Stimulated activated CD8-positive, alpha-beta memory T cell treated with anti-CD3 and anti-CD28 coated beads, Interleukin-12 subunit alpha, Interleukin-12 subunit beta, amount 100 ng/mL, for 4 hours (primary cell): ENCODE measurements at places on chromosomes 16 and 17.

DNA sequence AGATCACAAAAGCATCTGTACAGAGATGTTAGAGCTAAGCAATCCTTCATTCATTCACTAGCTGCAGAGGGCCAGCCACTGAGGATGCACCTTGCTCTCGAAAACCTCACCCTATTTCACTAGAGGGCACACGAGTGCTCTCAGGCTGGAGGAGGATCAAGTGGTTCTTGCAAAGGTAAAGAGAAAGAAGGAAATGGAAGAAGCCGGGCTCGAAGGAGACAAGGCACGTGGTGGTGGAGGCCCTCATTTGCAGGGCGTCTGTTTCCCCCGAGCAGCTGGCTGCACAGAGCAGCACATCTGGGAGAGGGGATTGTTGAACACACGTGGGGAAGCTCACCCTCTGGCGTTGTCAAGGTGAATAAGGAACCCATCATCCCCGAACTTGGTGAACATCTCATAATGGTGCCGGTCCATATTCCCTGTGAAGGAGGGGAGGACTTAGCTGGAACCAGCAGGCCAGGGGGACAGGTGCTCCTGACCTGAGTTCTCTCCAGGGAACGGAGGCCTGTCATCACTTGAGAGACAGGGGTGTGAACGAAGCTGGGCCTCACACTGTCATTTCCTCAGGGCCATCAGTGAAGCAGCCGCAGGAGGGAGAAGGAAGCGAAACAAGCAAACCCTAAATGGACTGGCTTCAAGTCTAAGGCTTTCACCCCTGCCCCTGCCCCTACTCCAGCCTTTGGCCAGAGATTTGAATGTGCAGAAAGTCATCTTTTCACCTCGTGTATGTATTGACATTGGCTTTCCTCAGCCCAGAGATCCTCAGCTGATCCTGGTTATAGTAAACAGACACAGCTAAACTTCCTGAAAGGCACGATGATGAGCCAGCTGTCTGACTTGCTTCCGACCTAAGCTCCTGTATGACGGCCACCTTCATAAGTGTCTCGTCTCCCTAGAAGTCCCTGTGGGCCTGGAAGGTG lies 27.6 kb downstream of the PRKAR1A start:
- DNase-seq: no peak

DNA sequence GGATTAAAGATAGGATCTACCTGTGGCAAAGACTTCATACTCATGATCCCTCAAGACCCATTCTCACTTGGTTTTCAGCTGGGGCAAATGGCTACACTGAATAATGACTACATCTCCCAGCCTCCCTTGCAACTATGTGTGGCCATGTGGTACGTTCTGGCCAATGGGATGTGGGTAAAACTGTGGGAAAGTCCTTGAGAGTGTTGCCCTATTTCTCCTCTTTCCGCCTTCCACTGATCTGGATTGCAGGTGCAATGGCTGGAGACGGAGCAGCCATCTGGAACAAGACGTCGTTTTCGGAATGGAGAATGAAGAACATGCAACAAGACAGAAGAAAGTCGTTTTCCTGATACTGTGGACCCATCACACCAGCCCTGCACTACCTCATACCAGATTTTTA lies 48.5 kb downstream of the HAPSTR1 start:
- no peak for DNase-seq

GRCh38 chr16:50035468-50035992 lies 10.5 kb downstream of the CNEP1R1 start:
- DNase-seq: no peak

DNA sequence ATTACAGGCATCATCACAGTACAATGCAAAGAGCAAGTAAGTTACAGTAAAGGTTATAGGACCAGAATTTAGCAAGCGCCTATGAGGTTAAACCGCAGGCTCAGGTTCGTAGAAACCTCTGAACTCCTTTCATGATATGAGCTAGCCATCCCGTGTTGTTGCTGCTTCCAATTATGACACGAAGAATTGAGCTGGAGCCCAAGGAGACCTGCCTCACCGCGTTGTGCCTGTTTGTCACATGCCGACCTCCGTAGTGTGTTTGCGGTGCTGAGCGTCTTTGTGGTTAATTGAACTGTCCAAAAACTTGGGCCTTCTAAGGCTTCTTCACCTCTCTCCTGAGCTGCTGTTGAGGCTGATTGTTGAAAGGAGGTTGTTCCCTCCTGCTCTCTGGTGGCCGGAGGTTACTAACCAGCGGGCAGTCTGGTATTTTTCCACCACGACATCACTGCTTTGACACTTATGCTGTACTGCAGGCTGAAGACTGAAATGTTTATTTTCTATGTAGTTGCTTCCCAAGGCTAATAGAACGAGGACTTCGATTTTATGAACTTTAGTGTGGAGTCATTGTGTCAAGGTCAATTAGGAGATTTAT lies 67.5 kb downstream of the SEC14L1 start:
- DNase-seq: no peak

- DNase-seq: no peak
These were observed 79.1 kb downstream of the GRIN2A start for GRCh38 chr16:10103118-10103517.

GRCh38 chr16:65817066-65817465 lies 549.4 kb upstream of the CDH5 start:
- no peak for DNase-seq

DNA sequence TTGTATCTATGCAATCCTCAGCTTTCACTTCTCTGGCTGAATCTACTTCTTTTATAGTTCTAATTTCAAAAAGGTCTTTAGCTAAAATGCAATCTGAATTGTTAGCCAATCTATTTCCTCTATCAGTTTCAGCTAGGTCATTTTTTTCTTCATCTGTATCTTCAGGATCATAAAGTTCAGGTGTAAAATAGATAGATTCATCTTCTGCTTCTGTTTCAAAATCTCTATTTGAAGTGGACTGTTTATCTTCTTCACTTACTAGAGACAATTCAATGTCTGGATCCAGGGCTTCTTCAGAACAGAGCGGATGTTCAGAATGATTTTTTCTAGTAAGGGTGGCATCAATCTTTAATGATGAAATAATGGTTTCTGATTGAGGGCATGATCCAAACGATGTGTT lies 92.4 kb upstream of the NACA2 start:
- no peak for DNase-seq

DNA sequence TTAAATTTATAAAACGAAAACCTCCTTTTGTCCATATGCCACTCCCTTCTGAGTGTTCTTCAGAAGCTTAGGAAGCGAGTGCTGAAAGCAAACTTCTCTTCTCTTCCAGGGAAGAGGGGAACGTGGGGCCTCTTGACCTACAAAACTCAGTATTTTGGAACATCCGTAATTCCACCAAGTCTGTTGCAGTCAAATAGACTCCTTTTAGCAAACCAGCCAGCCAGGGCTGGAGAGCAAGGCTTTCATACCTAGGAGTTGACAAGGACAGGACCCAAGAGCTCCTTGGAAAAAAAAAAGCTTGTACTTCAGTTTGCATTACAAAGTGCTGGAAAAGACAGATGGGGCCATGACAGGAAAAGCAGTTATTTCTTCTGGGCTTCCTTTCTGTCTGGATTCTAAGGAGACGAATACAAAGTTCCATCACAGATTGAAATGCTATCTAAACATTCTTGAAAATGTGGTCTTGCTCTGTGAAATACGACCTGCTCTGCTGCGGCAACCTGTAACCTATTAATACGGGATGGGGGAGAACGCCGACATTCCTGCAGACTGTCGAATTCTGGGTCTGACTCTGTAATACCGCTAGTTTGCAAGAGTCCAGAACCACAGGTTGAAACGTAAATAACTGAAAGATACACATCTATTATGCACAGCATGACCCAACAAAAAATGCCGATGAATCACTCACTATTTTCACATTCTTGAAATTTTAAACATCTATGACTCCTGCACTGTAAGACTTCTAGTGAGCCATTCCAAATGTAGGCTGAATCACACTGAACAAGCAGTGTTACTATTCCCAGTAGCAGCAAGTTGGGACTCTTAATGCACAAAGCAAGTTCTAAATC lies 20.6 kb downstream of the VPS53 start:
- DNase-seq: no peak

GRCh38 chr16:73037331-73037745 lies 10.6 kb downstream of the ZFHX3 start:
- DNase-seq: no peak

DNA sequence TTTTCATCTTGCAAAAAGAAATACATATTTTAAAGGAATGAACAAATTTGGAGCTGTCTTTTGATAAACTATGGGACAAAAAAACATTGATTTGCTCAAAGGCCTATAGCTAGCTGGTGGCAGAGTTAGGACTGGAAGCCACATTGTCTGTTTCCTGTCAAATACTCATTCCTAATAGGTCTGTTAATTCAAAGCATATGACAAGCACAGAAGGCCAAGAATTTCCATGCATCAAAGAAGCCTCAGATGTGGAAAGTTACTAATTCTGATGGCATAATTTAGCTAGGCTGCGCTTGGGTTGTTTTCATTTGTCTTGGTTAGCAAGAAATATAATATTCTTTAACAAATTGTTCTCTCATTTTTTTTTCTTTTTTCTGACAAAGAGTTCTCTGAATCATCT lies 98.0 kb downstream of the CDK5R1 start:
- no peak for DNase-seq

DNA sequence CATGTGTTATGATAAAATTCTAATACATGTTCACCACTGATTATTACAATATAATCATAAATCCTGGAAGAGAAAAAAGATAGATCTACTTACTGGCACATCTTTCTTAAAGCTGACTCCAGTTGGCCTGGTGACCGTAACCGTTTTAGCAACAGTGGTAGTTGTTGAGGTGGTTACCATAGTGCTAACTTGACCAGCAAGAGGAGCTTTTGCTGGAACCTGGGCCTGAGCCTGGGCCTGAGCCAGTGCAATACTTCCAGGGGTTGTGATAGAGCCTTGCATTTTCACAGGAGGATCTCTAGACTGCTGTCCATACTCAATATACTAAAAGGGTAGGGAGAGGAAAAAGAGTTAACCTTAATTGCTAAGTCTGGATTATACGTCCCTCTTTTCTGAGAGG lies 36.2 kb downstream of the SETD6 start:
- DNase-seq: no peak

GRCh38 chr17:67011527-67012175 lies 32.7 kb upstream of the CACNG1 start:
- DNase-seq: no peak

DNA sequence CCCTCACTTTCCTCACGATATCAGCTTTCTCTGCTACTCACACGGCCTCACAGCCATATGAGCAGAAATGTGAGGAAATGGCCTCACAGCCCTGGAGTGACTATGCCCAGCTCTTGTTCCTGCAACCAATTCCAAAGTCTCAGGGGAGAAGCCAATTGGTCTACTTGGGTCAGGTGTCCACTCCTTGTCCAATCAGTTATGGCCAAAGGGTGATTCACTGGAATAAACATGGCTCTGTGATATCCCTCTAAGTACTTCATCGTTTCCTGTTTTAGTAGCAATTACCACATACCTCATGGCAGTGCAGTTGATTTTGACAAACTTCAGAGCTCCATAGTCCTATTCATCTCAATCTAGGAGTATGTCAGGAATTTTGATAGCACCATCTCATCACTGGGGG lies 195.4 kb downstream of the KATNIP start:
- DNase-seq: no peak

DNA sequence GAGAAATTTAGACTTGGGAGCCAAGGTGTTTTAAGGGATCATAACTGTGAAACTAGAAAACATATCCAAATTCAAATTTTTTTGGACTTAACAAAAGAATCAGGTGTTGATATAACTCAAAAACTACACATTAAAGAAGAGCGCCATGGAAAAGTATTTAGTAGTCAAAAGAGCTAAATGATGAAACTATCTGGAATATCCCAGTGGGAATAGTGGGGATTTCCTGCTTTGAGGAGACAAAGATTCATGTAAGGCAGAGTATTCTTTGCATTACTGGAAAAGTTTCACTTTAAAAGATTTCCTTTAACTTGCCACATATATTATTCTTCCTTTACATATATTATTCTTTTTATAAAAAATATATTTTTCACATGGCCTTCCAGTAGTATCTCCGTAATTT lies 40.3 kb upstream of the VPS4A start:
- DNase-seq: no peak

DNA sequence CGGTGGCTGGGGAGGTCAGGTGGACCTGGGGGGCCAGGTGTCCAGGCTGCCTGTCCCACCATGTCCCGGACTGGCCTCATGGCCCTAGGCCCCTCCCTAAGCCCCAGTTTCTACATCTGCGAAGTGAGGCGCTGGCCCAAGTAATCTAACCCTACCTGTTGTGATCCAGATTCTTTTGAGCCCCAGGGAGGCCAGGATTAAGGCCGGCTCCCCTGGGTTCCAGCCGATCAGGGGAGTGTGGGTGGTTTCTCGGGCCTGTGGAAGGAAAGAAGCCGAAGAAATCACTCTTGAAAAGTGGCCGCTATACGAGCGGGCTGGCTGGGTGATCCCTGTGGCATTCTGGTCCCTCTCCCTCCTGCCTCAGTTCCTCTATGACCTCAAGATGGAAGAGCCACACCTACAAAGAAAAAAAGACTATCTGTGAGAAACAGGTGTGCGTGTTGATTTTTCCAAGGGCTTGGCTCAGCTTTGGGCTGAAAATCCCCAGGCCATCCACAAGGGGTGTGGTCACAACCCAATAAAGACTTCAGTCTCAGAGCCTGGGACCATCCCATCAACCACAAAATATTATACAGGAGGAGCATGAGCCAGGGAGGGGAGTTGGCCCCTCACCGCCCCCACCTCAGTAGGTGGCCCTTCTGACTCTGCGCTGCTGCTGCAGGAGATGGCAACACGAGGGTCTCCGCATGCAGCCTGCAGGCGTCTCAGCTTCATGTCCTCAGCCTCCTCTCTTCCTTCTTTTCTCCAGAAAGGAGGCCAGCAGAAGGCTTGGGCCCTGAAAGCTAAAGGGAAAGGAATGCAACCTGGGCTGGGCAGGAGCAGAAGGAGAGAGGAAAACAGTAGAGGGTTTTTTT lies 20.3 kb downstream of the GPR142 start:
- DNase-seq: no peak

GRCh38 chr16:81543571-81543970 lies 99.0 kb downstream of the CMIP start:
- DNase-seq: no peak
